ENCODE measurements at places on chromosomes 4 and X. TPM values are rescaled to one million over a fixed set of nuclear protein-coding genes. Genes with fewer than 3 reads are reported as not detected.

FAM47A gene
- total RNA-seq = not detected

PABPC1L2B gene
- total RNA-seq = not detected

SPINK2 gene
- not detected for total RNA-seq

CPE gene
- 116 TPM for total RNA-seq

VSIG1 gene
- total RNA-seq = not detected

GLRA2 gene
- not detected for total RNA-seq

SLC9B1 gene
- 1.2 TPM for total RNA-seq

ADH1C gene
- total RNA-seq = 1.4 TPM

JCHAIN gene
- total RNA-seq = 18.2 TPM

ADH7 gene
- total RNA-seq = not detected

USP26 gene
- not detected for total RNA-seq

LRCH2 gene
- total RNA-seq = 11.1 TPM

GSPT2 gene
- total RNA-seq = 9.8 TPM

GPAT3 gene
- 10.7 TPM for total RNA-seq

PDGFC gene
- 30.5 TPM for total RNA-seq

ADH6 gene
- 0.36 TPM for total RNA-seq

AMOT gene
- 11.0 TPM for total RNA-seq

RS1 gene
- total RNA-seq = not detected

PDE5A gene
- total RNA-seq = 146 TPM

PLP1 gene
- not detected for total RNA-seq

FRAS1 gene
- 1.9 TPM for total RNA-seq

STK32B gene
- total RNA-seq = 5.3 TPM

RBM41 gene
- 17.4 TPM for total RNA-seq

SPANXN4 gene
- total RNA-seq = not detected

LAMTOR3 gene
- 69.9 TPM for total RNA-seq

GPC4 gene
- total RNA-seq = 2.8 TPM

ASMT gene
- total RNA-seq = not detected

PCDH7 gene
- total RNA-seq = 172 TPM

ARR3 gene
- not detected for total RNA-seq

ESX1 gene
- not detected for total RNA-seq

GPRASP1 gene
- total RNA-seq = 11.5 TPM

XAGE1B gene
- total RNA-seq = not detected

CHIC1 gene
- 17.5 TPM for total RNA-seq

CXorf49 gene
- total RNA-seq = not detected

DOCK11 gene
- total RNA-seq = 60.8 TPM

ODAPH gene
- total RNA-seq = not detected

CLDN34 gene
- total RNA-seq = not detected

GLRB gene
- 3.0 TPM for total RNA-seq

GPR50 gene
- not detected for total RNA-seq

PCDH19 gene
- 0.09 TPM for total RNA-seq

MAGEA4 gene
- total RNA-seq = not detected

All from fibroblast of the aortic adventitia (primary cell).